CD4-positive, alpha-beta T cell treated with Interleukin-6 at 100 ng/mL for 8 hours (primary cell): ENCODE measurements at places on chromosomes 3 and 15.
A peak's percentile ranks its signal among the peaks of the same experiment; 100 is the strongest.

DNA sequence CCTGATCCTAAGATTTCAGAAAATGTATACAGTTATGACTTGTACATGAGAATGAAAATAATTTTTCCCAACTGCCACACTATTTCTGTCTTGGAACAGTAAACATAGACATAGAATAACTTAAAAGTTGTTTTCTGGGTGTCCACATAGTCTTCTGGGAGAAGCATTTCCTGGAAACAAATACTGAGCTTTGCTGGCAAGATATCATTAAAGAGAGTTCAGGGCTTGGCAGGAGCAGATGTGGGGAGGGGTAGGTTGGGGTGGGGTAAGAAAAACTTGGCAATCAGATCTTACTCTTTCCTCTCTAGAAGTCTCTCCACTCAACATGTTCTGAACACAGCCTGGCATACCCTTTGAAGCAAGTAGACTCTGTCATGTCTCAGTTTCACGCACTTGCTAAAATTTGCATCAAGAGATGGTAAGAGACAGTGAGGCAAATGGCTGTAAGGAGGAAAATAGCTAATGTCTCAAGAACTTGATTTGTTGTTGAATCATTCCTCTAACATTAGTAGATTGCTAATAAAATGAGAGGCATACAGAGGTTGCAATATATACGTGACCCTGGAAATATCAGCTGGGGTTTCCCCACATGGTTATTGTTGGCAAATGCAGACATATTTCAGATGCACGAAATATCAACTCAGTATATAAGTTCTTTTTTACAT is 27.3 kb upstream of the ABI3BP start:
- DNase-seq: no peak

DNA sequence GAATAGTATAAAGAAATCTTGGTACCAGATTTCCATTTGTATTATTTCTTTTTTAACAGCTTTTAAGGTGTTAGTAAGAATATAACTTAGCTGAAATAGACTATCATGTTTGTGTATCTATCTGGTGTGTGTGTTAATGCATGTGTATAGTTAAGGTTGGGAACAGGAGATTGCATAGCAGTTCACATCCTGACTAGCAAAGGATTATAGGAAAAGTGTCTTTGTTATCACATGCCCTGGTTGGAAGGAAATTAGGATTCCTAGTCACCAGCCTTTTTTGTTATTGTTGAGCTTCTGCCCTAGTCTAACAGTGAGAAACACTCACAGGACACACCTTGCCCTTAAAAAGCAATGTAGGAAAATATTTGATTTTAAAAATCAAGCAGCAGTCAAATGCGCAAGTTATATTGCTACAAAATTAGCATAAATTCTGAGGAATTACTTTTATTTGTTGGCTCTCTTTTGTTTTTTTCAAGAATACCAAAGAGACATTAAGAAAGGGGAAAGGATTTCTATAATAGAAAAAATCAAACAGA is 58.2 kb downstream of the SETD5 start:
- DNase-seq: no peak

- no peak for DNase-seq
Measured at GRCh38 chr15:79680720-79681119, 216.1 kb downstream of the MTHFS start.

- DNase-seq: no peak
Measured at GRCh38 chr3:130442284-130442683, 74.7 kb upstream of the COL6A6 start.

GRCh38 chr3:88019024-88019423 is 39.8 kb downstream of the CGGBP1 start:
- peak; percentile 19 for DNase-seq

GRCh38 chr3:116087426-116087825 is 357.9 kb downstream of the LSAMP start:
- DNase-seq: no peak

GRCh38 chr15:84818261-84819131 is 1.3 kb downstream of the ALPK3 start:
- DNase-seq: no peak

- DNase-seq: no peak
Measured at GRCh38 chr15:29127506-29128430, 141.9 kb downstream of the NSMCE3 start.

DNA sequence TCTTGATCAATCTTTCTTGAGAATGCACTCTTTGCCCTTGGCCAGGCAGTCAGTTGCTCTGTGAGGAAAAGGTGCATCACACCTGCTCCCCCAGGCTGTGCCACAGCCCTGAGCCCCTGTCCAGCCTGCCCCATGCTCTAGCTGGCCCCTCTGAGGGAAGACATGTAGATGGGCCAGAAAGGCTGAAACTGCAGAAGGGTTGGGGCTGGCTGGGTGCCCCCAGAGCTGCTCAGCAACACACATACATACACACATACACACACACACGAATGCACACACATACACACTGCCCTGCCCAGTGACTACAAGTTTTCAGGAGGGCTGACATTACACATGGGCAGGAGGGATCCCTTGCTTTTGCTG is 16.4 kb downstream of the TBC1D21 start:
- DNase-seq: no peak

DNA sequence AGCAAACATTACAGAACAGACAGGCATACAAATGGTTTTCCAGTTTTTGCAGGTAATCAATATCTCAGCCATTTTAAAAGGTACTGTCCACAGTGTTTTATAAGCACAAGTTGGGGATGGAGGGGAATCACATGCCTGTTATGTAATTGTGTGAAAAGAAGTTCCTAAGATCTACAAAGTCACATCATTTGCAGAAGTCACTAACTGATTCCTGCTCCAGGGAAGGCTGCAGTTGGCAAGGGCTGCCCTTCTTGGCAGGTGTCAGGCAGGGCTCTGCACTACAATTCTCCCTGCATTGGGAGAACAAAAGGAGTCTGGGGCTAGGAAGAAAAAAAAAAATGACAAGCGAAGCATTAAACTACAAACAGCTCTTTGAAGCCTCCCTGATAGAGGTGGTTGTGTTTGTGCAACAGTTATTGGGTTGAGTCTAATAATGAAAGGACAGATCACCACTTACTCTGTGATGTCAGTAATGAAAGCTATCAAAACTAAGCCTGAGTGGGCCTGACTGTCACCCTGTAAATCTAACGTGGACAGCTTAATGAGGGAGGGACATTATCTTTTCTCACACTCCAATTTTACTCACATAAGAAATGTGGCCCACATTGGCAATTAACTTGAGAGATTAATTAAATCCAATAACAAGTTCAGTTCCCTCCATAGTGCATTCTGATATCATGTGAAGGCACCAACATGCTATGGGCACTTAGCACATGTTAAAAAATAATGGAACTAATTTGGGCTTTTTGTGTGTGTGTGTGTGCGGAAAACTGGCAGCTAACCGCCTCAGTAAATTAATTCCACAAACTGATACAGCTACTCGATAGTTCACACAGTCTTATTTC is 242.9 kb downstream of the FHIT start:
- no peak for DNase-seq

DNA sequence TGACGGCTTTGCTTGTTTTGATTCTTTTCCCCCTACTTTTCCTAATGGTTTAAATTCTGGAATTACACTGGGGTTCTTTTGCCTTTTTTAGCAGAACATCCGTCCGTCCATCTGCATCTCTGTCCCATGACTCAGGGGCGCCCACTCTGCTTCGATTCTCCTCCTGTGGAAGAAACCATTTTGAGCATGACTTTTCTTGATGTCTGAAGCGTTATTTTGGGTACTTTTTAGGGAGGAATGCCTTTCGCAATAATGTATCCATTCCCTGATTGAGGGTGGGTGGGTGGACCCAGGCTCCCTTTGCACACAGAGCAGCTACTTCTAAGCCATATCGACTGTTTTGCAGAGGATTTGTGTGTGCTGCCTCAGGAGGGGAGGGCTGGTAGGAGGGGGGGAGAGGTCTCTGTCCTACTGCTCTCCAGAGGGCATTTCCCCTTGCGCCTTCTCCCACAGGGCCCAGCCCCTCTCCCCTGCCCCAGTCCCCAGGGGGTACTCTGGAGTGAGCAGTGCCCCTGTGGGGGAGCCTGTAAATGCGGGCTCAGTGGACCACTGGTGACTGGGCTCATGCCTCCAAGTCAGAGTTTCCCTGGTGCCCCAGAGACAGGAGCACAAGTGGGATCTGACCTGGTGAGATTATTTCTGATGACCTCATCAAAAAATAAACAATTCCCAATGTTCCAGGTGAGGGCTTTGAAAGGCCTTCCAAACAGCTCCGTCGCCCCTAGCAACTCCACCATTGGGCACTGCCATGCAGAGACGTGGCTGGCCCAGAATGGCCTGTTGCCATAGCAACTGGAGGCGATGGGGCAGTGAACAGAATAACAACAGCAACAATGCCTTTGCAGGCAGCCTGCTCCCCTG is 19.5 kb upstream of the BSN start:
- no peak for DNase-seq

- DNase-seq: no peak
Measured at GRCh38 chr3:113136071-113136470, 75.3 kb upstream of the BOC start.

- DNase-seq: no peak
Measured at GRCh38 chr3:65015711-65016110, 327.9 kb upstream of the ADAMTS9 start.

GRCh38 chr3:33687406-33688010 is 30.5 kb downstream of the CLASP2 start:
- no peak for DNase-seq

DNA sequence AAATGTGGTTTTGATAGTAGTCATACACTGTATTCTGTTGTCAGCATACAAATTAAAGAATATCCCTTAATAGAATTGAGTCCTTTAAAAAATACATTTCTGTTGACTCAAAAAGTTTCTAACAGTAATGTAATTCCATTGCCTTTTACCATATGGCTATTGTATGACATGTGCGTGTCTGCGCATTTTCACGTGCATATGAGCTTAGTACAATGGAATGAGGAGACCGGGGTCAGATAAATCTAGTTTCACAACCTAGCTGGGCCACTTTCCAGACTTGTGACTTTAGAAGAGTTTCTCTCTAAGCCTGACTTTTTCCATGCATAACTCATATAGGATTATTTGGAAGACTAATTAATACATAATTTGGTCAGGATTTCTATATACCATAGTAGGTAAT is 38.7 kb downstream of the ZBTB38 start:
- DNase-seq: no peak

DNA sequence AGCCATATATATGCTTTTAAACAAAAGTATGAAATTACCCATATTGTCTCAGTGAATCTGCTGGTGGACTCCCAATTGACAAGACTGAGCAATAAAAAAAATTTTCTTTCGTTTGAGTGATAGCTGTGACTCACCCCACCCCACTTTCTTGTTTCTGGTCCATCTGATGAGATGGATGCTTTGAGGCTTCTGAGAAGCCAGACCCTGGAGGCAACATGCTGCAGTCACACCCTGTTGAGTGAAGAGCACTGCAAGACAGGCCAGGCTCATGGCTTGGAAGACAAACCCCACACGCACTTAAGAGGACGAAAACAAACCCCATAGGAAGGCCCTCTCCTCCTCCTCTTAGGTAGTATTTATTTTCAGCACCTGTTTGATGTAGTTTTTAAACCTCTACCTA is 276.0 kb upstream of the TTC14 start:
- DNase-seq: no peak

- no peak for DNase-seq
Measured at GRCh38 chr3:1532935-1533606, 440.2 kb downstream of the CNTN6 start.

GRCh38 chr15:75532413-75533250 is 46.5 kb downstream of the PTPN9 start:
- no peak for DNase-seq

DNA sequence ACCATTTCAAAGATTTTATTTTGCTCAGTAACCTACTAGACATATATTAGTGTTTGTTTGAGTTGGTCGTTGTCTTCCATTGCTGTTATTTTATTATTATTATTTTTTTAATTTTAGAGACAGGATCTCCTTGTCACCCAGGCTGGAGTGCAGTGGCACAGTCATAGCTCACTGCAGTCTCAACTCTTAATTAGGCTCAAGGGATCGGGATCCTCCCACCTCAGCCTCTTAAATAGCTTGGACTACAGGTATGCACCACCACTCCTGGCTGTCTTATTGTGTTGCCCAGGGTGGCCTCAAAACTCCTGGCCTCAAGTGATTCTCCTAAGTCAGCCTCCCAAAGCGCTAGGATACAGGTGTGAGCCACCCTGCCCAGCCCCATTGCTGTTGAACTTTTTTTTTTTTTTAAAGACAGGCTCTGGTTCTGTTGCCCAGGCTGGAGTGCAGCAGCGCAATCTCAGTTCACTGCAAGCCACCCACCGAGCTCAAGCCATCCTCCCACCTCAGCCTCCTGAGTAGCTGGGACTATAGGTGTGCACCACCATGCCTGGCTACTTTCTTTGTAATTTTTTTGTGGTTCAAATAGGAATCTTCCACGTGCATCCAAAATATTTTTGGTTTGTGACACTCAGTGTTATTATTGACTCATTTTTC is 18.2 kb downstream of the SETD5 start:
- no peak for DNase-seq

- DNase-seq: no peak
Measured at GRCh38 chr15:95635666-95636065, 694.8 kb upstream of the NR2F2 start.

GRCh38 chr3:154616298-154616697 is 186.3 kb upstream of the GPR149 start:
- DNase-seq: no peak

GRCh38 chr3:49536875-49537533 is 17.3 kb upstream of the BSN start:
- no peak for DNase-seq

DNA sequence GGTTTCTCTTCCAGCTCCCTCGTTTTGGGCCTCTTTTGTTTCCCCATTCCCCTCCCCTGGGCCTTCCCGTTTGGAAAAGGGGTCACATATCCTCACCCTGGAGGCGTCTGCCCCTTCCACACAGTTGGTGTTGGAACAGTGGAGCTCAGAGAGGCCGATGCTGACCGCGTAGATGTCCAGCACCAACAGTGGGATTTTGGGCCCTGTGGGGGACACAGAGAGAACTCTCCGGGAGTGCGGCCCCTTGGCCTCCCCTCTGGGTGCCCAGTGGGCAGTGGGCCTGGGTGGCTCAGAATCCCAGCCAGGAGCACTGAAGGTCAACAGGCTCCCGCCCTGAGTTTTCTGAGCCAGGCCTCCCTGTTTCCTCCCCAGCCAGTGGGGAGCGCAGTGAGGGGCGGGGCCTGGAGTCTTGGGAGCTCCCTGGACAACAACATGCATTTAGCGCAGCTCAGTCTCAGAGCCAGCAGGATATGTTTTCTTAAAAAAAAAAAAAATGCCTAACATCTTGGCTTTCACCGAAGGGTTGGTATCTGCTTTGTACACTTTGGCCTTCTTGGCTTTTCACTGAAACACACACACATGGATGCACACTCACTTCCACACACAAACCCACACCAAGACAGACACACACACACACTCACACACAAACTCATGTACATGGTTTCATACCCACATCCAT is 670 bp upstream of the ISLR start:
- DNase-seq: no peak

GRCh38 chr3:171199473-171199829 is 172.9 kb upstream of the SLC2A2 start:
- DNase-seq: no peak

- no peak for DNase-seq
Measured at GRCh38 chr3:115670911-115671310, 47.6 kb downstream of the GAP43 start.
